ENCODE measurements at places on chromosomes 1 and 21.

DNA sequence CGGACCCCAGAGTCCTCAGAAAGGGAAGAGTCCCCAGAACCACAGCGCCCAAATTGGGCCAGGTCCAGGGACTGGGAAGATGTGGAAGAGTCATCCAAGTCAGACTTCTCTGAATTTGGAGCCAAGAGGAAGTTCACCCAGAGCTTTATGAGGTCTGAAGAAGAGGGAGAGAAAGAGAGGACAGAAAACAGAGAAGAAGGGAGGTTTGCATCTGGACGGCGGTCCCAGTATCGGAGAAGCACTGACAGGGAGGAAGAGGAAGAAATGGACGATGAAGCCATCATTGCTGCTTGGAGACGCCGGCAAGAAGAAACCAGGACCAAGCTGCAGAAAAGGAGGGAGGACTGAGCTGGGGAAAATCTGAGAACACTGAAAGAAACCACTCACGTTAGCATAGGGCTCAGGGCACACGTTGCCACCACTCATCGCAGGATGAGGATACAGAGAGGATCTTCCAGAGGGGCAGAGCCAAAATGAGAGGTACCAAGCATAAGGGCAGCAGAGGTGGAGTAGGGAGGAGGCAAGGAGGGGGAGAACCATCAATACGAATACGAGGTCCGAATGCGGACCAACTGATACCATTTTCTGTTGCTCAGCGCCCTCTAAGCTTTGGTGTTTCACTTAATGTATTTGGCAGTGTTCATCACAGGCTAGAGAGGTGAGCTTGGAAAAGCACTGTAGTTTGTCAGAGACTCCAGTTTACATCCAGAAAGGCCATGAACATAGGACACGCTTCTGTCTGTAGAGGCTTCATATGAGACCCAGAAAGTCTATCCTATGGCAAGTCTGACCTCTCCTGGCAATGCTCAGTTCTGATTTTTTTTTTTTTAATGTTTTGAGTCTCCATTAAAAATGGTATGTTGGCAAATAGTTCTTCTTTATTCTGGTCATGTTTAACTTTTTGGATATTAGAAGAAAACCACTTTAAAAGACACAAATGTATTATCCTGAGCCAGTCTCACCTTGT lies 34.7 kb downstream of the STYXL2 start:
- DNase-seq = no peak

DNA sequence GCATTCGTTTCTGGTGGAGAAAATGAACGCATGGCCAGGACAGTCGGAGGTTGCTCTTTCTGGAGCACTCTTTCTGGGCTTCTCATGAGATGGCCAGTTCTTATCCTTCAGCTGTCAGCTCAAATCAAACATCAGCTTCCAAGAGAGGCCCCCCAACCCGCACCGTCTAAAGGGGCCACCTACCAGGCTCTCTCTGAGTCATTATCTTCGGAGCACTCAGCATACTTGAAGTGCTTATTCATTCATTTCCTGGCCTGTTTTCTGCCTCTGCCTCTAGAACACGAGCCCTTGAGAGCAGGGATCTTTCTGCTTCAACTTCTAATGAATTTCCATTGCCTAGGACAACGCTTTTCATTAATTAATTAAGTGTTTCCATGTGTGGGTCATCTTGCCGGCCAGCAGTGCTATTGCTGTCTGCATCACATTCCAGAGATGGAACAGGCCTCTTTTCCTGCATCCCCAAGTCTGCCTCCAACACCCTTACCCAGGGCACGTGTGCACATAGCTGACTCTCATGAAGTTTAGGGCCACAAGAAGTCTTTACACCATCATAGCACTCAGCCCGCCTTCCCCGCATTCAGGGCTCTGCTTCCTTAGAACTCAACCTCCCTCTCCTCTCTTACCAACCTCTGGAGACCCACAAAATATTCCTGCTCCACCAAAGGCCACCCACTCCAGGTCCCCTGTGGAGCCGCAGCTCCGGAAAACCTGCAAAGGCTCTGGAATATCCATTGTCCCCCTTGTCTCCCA lies 52.1 kb upstream of the LAPTM5 start:
- DNase-seq = peak; percentile 57

- no peak for DNase-seq
Measured at GRCh38 chr1:175906370-175906769, 163.0 kb upstream of the TNR start.

- DNase-seq = no peak
Measured at GRCh38 chr1:82894635-82895034, 1093.9 kb downstream of the ADGRL2 start.

- DNase-seq = no peak
Measured at GRCh38 chr1:192627901-192628300, 8.0 kb upstream of the RGS13 start.

- DNase-seq = no peak
Measured at GRCh38 chr1:115086176-115086830, 3.0 kb downstream of the TSPAN2 start.

DNA sequence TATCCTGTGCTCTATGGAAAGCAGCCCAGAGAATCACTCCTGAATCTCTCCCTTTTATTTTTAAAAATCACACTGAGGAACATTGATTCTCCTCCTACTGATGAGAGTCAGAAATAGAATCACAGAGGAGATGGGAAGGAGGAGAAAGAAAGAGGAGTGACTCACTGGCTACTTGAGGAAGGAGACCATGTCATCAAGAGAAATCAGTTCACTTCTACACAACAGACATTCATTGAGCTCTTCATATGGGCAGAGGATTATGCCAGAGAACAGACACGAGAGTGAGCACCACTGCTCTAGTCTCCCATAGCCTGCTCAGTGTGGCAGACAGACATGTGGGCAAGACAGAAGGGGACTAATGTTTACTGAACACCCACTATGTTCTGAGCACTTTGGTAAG lies 44.2 kb downstream of the RAB3B start:
- no peak for DNase-seq

DNA sequence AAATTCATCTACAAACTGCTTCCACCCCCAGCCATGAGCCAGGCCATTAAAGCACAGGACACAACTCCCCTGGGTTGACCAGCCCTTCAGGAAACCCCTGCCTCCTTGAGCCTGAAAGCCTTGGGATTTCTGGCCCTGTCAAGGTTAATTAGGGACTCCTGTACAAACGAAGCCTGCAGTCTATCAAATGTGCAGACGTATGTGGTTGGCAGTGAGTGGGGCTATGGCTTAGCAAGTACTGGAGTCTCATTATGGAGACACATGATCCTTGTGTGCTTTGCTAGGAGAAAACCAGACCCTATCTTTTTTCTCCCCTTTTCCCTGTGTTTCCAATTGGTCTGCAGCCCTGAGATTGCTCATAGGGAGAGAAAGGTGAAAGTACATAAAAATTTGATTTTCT lies 588.3 kb upstream of the USP24 start:
- DNase-seq = peak; percentile 30

DNA sequence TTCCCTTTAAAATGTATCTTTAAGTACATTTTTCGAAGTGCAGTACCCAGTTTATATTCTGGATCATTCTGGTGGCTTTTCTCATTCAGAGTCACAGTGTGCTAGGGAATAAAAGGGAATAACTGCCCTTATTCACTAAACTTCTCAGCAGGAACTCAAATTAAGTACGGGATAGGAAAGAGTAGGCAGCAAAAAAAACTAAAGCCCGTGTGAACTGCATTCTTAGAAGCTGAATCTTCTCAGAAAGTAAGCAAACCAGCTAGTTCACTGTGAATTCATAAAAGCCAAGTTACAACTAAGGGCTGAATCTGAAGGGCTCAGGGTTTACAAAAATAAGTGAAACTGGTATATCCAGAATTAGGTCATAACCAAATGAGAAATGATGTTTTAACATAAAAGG lies 22.0 kb downstream of the PRPF38A start:
- DNase-seq = no peak

- DNase-seq = peak; percentile 66
Measured at GRCh38 chr1:59672851-59673572, 141.7 kb upstream of the HOOK1 start.

DNA sequence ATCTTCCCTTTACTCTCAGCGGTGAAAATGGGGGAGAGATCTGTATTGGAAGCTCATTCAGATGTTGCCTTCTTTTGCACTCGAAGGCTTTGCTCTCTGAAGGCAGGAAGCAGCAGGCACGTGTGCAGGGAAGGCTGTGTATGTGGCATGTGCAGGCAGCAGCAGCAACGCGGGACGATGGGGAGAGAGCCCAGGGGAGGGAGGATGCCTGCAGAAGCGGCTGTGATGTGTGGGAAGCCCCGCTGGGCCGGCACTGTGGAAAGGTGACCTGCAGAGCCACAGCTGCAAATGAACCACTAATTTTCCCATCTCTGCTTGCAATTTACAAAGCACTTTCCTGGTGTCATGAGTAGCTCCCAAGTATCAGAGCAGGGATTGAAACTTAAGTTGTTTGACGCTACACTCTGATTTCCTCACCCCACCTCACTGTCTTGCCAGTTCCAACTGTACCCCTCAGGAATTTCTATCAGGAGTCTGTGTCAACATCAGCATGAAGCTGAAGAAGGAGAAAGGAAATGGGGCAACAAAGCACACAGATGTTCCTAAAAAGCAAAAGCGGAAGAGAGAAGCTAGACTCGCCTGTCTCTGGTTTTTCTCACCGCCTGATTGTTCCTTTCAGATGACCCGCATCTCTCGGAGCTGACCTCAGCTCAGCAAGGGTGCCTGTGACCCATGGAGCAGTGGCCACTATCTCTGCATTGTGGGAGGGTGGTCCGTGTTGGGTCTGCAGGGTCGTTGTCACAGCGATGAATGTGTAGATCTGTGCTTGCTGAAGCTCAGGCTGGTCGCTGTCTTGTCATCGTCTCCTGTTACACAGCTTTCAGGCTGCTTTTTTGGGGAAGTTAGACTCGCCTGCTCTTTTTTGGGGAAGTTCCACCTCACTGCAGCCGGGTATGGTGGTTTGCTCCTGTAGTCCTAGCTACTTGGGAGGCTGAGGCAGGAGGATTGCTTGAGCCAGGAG lies 156.1 kb downstream of the KIF26B start:
- DNase-seq = peak; percentile 75

GRCh38 chr1:197178998-197179397 lies 32.5 kb upstream of the ASPM start:
- no peak for DNase-seq

DNA sequence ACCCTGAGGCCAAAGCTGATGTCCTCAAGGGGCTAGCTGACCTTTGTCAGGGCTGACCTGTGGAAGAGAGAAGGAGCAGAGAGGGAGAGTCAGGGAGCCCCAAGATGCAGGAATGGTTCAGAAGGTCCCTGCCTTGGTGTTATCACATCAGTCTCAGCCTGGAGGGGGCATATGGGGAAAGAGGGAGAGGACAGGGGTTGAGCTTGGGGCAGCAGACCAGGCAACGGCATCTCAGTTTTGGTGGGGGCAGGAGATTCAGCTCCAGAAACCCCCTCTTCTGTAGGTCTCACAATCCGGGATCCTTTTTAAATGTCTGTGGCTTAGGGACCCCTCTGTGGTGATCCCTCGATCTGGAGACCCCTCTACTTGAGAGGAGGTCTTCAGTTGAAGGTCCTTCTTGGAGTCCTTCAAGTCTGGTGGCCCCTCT lies 815 bp downstream of the S100A13 start:
- DNase-seq = no peak

DNA sequence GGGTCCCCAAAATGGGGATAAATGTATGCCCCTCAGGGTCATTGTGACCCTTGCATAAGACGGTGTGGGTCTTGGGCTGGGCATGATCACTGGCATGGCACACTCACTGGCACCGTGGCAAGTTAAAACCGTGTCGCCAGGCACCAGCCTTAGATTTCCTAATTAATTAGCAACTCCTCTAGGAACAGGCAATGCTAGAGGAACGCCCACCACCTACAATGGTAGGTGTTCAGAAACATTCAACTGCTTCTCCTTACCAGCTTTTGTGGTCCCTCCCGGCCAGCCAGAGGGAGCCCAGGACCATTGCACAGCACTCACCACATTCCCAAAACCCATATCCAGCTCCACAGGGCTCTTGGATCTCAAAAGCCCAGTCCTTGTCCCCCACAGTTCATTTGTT lies 36.4 kb downstream of the EPHA2 start:
- DNase-seq = no peak

GRCh38 chr1:31036749-31037500 lies 28.6 kb downstream of the PUM1 start:
- no peak for DNase-seq

- no peak for DNase-seq
Measured at GRCh38 chr21:44599264-44600029, 950 bp upstream of the KRTAP10-7 start.

GRCh38 chr21:44918581-44919033 lies 2.1 kb downstream of the ITGB2 start:
- no peak for DNase-seq

DNA sequence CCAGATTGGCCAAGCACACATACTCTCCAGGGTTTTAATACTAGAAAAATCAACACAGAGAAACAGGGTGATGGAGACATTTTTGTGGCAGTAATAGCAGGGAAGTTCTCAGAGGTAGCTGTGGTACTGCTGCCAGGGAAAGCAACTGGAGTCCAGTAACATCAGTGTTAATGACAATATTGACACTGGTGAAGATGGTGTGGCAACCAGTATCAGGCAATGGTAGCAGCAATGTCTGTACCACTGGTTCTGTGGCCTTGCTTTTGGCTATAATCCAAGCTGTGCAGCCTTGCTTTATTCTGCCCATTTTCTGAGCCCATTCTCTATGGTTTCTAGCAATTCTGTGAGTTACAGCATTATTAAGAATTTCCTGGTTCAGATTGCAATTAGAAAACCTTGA lies 1.6 kb upstream of the SNX7 start:
- no peak for DNase-seq

DNA sequence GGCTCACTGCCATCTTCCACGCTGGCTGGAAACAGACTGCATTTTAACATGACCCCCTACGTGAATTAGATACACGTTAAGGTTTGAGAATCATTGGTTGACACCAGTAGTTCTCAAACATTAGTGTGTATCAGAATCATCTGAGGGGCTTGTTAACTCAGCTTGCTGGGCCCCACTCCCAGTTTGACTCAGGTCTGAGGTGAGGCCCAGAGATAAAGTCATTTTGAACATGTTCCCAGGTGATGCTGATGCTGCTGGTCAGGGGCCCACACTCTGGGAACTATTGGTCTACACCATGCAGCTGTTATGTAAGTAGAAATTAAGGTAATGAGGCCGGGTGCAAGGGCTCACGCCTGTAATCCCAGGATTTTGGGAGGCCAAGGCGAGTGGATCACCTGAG lies 1.3 kb downstream of the LSM10 start:
- DNase-seq = no peak

- DNase-seq = no peak
Measured at GRCh38 chr1:115529216-115529897, 112.4 kb upstream of the VANGL1 start.

DNA sequence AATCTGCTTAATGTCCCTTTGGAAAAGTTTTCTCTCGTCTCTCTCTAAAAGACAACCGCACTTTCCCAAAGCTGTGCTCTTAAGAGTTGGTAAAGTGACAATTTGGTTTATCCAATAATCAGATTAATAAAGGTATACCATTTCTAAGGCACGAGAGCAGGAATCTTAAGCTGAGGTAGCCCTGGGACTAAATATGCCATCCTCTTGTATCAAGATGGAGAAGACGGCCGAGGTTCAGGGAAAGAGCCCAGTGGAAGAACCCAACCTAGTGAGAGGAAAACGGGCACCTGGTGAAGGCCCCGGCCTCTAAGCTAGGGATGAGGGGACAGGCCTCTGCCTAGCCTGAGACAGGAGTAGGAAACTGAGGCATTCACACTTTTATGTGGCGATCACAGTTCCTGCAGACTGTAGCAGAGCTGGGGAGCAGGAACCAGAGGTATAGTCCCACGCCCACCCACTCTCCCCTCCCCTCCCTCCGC lies 334 bp upstream of the SARS1 start:
- no peak for DNase-seq

GRCh38 chr1:31739346-31739745 lies 24.8 kb downstream of the ADGRB2 start:
- DNase-seq = peak; percentile 69

All from ELF-1 (cell line).